ENCODE measurements at places on chromosomes 5 and 9.

DNA sequence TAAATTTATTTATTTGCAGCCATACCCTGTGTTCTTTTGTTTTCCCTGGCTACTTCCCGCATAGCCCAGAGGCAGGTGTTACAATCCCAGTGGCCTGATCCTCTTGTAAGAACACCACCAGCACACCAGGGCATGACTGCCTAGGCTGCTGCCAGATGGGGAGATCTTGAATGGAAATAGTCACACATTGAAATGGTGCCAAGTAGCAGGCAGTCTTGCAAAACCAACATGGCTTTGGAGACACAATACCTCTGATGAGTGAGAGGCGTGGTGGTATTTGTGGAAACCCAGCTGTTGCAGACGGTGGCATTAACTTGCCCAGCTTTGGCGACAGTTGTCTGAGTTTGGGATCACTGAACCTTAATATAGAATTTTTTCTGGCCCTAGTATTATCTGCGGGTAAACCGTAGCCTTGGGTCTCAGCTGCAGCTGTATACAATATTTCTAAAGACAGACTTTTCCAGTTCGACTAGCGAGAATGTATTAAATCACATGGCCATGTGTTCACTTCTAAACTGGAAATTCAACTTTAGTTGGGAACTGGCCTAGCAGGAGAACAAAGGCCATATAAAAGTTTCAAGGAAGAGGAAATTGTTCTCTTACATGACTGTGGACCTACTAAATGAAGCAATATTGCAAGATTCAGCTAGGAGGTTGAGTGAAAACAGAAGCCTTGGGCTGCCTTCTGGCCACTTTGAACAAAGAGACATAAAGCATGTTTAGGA lies 277.0 kb downstream of the SMARCA2 start:
- DNase-seq: no peak

DNA sequence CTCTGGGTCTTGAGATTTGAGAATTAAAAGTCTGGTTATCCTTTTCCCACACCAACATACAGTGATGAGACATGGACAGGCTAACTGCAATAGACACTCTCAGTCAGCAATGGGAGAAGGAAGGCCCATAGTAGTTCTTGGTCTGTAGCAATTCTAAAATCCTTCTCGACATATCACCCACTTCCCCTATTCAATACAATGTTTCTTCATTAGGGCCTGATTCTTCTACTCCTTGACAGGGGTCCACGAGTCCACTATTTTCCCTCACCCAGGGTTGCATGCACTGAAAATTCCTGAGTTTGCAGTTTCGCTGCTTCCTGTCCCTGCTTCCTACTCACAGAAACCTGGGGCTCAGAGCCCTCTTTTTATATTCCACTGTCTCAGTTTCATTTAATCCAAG lies 402.8 kb downstream of the MAT2B start:
- no peak for DNase-seq

DNA sequence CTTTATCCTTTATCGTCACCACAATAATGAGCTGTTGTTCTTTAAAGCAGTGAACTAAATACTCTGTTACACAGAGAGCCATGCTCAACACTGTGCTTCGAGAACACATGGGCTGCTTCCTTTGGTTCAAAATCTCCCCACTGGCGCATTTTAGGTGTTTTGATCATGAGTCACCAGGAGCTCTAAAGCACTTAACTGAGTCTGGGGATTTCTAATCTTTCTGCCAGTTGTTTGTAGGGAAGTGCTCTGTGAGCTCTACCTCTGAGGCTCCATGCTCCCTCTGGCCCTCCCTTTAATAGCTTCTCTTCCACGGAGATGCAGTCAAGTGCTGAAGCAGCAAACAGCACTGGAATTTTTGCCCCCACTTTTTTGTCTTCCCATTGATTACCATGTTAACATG lies 17.0 kb downstream of the ERAP2 start:
- DNase-seq: peak; percentile 26

- DNase-seq: no peak
Observed at GRCh38 chr5:148934895-148935400, 108.5 kb downstream of the ADRB2 start.

- no peak for DNase-seq
Observed at GRCh38 chr5:58944221-58944620, 361.3 kb downstream of the RAB3C start.

GRCh38 chr5:65017636-65018035 lies 248.9 kb downstream of the CWC27 start:
- no peak for DNase-seq

GRCh38 chr5:143231416-143231815 lies 172.1 kb downstream of the NR3C1 start:
- DNase-seq: no peak

GRCh38 chr5:67316695-67317094 lies 120.1 kb upstream of the CD180 start:
- DNase-seq: no peak
